Stimulated activated CD8-positive, alpha-beta memory T cell treated with anti-CD3 and anti-CD28 coated beads, Interleukin-12 subunit alpha, Interleukin-12 subunit beta, amount 100 ng/mL, for 1 hour (primary cell): ENCODE measurements at places on chromosomes 1 and 21.

- DNase-seq, result no peak
These were observed 22.2 kb upstream of the MAPKAPK2 start for GRCh38 chr1:206662396-206663092.

DNA sequence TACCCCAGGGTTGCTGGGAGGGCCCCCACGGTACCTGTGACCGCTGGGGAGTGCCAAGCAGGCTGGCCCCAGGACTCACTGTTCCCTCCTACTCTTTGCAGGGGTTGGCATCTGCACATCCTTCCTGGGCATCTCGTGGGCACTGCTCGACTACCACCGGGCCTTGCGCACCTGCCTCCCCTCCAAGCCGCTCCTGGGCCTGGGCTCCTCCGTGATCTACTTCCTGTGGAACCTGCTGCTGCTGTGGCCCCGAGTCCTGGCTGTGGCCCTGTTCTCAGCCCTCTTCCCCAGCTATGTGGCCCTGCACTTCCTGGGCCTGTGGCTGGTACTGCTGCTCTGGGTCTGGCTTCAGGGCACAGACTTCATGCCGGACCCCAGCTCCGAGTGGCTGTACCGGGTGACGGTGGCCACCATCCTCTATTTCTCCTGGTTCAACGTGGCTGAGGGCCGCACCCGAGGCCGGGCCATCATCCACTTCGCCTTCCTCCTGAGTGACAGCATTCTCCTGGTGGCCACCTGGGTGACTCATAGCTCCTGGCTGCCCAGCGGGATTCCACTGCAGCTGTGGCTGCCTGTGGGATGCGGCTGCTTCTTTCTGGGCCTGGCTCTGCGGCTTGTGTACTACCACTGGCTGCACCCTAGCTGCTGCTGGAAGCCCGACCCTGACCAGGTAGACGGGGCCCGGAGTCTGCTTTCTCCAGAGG lies 6.8 kb downstream of the XKR8 start:
- no peak for DNase-seq

- no peak for DNase-seq
These were observed 12.6 kb upstream of the PSMA5 start for GRCh38 chr1:109438798-109439297.

DNA sequence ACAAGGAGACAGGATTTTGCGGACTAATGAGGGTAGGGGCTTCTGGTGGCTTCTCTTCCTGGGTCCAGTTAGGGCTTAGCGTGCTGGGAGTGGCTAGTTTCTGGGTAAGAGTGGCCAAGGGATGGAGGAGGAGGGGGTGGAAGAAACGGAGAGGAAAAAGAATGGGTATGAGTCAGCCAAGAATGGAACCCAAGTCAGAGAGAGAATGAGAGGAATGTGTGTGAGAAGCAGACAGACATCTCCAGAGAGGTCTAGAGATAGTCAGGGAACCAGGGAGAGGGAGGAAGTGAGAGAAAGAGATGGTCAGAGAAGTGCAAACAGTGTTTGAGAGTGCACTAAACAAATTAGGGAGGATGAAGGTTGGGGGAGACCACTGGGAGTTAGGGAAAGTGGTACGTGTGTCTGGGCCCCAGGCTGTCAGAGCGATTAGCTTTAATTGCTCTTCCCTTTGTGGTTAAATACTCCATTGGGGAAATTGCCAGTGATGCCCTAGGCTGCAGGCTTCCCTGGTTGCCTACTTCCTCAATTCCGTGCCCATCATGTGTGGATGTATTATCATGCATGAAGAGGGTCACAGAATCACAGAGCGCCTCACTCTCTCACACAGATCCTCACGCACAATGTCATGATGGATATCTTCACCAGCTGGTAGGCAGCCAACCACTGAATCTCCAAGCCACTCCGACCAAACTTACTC lies 1.4 kb downstream of the PEA15 start:
- no peak for DNase-seq

DNA sequence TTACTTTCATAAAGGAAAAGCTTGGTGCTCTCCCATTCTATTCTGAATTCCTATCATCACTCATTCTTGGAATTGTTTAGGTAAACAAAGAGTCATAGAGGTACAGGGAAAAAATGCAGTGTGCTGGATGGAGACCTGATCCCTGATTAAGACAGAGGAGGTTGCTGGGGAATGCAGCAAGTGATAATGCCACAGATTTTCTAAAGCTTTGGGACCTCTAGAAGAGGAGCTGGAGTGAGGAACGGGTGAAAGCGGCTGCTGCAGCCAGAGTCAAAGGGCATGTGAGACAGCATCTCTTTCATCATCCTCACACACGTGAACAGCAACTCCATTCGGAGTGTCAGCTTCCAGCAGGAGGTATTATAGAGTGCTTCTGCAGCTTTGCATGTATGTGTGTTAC lies 54.9 kb upstream of the DIPK1A start:
- DNase-seq, result no peak

DNA sequence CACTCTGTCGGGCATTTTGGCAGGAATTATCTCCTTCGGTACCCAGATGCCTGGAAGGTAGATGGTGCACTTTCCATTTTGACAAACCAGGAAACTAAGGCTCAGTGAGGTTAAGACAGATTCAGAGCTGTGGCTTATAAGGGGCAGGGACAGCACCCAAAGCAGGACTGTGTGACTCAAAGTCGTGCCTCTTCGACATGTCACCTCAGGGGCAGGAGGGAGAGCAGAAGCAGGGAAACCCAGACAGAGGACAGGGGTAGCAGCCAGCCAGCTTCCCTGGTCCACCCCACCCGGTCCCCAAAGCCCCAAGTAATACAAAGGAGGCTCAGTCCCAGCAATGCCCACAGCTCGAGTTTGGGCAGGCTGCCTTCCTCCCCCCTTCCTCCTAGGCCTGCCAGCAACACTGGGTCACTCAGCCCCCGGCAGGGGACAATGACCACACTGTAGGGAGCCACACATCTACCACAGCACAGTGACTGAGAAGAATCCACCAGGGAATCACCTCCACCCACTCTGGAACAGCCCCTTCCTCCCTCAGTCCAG lies 2.5 kb downstream of the RHOC start:
- no peak for DNase-seq

DNA sequence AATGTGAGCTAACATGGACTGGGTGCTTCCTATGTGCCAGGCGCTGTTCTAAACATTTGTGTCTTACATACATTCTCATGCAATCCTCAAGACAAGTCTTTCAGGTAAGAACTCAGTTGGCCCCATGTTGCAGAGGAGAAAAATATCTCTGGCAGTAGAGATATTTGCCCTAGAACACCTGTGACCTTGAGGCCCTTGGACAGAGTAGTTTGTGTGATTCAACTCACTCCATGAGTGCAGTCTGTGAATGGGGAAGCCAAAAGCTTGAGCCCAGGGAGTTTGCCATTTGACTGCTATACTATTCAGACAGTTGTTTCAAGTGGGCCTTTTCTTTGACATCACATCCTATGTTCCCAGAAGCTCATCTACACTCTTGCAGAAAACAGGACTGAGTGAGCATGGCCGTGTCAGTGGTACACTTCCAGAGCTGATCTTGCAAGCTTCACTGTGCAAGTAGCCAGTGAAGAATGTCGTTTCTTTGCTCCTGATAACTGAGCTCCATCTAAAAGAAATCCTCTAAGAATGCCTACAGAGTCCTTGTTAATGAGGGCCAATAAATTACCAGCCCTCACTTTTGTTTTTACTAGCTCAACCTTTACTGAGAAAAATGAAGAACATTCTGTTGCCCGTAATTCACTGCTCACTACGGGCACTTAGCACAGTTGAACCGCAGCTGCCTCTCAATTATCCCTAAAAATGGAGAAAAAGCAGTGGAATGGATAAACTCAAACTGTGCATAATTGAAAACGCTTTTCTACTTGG lies 98.7 kb upstream of the C8B start:
- DNase-seq, result no peak

DNA sequence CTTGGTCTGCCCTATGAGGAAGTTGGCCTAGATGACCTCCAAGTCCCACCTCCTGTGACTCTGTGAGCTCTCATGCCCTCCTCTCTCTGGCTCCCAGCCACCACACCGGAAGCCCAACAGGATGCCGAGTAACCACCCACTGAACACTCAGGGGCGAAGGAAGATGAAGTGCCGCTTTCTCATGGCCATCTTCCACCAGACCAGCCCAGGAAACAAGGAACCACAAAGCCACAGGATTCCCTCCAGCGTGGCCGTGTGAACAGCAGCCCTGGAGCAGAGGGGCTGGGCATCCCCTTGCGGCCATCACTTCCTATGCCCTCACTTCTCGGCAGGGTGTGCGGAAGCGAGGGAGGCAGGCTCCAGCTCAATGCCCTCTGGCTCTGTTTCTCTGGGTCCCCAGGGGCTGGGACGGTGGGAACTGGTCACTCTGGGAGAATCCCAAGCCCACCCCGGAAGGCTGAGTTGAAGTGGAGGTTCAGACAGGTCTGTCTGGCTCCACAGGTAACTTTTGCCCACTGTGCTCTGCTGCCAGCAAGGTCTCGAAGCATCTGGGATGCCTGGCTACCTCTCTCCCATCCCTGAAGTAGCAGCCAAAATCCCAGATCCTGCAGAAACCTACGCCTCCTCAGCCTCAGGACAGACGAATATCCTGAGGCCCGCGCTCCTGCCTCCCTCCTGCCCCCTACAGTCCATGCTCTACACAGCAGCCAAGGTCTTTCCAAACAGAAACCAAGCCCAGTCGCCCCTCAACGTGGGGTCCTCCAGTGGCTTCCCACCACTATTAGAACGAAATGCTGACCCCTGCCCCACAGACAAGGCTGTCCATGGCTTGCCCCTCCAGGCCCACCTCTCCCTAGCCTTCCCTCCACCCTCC lies 44.2 kb upstream of the ECE1 start:
- peak; percentile 67 for DNase-seq

DNA sequence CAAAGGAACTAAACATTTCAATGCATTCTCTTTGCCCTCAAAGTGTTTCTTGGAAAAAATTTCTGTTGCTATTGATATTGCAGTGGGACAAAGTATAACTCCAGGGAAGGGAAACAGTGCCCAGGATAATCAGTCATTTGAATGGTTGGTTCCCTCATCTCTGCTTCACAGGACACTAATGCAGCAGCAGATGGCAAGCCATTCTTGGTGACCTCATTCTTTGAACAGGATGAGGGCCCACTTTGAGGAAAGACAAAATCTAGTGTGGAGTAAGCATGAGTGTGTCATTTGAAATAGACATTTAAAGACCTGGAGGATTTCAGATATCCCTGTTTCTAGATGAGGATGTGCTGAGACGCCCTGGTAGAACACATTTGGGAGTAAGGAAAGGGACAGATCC lies 32.3 kb downstream of the CHRM3 start:
- no peak for DNase-seq

GRCh38 chr1:40132383-40133311 lies 28.5 kb upstream of the RLF start:
- DNase-seq, result no peak

DNA sequence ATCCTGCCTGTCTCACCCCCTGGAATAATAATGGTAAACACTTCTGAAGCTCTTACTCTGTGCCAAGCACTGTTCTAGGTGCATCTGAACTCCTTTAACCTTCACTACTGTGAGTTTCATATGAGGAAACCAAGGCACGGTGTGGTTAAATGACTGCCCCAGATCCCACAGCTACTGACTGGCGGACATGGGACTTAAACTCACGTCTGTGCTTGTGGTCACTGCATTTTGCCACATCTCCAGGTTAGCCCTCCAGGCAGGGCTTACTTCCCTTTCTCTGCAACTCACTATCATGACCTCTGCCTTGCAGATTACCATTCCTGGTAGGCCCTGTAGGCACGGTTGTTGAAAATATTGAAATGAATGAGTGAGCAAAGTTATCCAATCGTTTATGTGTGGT lies 83.4 kb downstream of the ADSS2 start:
- no peak for DNase-seq

DNA sequence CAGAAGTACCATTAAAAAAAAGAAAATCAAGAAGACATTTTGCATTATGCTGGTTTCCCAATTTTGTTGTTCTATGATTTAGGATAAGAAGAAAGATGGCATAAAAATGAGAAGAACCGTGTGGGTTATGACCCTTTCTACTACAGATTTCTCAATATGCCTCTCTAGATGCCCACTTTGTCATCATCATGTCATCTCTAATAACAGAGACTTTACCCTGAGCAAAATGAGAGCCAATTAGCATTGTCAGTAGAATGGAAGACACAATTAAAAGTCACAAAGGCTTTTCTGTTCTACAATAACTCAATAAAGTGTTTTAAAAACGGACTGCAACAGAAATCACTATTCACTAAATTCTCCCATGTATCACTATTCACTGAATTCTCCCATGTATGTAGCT lies 85.5 kb downstream of the RAB3GAP2 start:
- no peak for DNase-seq

DNA sequence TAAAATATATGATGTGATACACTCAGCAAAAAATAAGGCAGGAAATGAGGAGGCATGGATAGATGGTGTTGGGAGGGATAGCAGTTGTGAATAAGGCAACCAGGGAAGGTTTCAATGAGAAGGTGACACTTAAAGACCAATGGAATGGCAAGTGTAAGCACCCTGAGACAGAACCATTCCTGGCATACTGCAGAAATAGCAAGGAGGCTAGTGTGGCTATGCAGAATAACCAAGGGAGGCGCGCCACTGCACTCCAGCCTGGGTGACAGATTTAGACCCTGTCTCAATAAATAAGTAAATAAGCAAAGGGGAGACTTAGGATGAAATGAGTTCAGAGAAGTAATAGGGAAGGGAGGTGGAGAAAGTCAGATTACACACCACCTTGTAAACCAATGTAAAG lies 113.9 kb downstream of the TOMM20 start:
- no peak for DNase-seq

- no peak for DNase-seq
These were observed 15.4 kb upstream of the MEF2D start for GRCh38 chr1:156515956-156516355.

GRCh38 chr1:231334079-231334666 lies 3.5 kb downstream of the EXOC8 start:
- no peak for DNase-seq

DNA sequence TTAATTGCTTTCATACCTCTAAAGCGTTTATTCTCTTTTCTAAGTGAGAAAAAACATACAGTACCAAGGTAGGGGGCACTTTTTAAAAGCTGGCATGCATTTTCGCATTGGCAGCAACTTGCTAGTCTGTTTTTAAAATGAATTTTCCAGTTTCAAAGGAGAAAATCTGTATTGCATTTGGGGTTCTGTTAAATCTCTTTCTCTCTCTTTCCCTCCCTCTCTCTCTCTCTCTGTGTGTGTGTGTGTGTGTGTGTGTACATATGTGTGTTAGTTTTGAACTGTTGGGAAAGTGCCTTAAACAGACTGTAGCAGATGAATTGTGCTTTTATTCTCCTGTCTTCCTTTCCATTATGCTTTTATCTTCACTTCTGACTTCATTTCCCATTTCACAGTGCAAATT lies 7.3 kb downstream of the NIBAN1 start:
- no peak for DNase-seq
